ENCODE measurements at places on chromosomes 2 and 18. TPM values are rescaled to one million over a fixed set of nuclear protein-coding genes. Genes with fewer than 3 reads are reported as not detected.

Gene RGPD4
- 0.10 TPM for total RNA-seq

Gene MC4R
- total RNA-seq: not detected

Gene GPC1
- 0.42 TPM for total RNA-seq

Gene TXNDC2
- total RNA-seq: 0.10 TPM

Gene PPM1G
- total RNA-seq: 31.6 TPM

Gene ST3GAL5
- total RNA-seq: 54.7 TPM

Gene HOXD10
- not detected for total RNA-seq

Gene ZC3H8
- 24.8 TPM for total RNA-seq

Gene RAB31
- 47.8 TPM for total RNA-seq

Gene ACVR2A
- total RNA-seq: 39.9 TPM

Gene AQP12A
- not detected for total RNA-seq

Gene SPP2
- total RNA-seq: not detected

Gene C2orf66
- total RNA-seq: not detected

Gene CFAP210
- total RNA-seq: 0.10 TPM

Gene LIPT1
- total RNA-seq: 16.4 TPM

Gene VSNL1
- total RNA-seq: not detected

Gene ARL4C
- 144 TPM for total RNA-seq

Gene POU3F3
- not detected for total RNA-seq

Gene ASB18
- not detected for total RNA-seq

Gene ZNF804A
- total RNA-seq: 0.73 TPM

Gene FIGN
- total RNA-seq: not detected

Gene KATNAL2
- 0.42 TPM for total RNA-seq

Gene ARHGAP25
- 28.2 TPM for total RNA-seq

Gene MYL12B
- total RNA-seq: 209 TPM

Gene PRKAG3
- total RNA-seq: not detected

Gene CRYBA2
- not detected for total RNA-seq

Gene MRO
- total RNA-seq: under 0.01 TPM
